ENCODE measurements at places on chromosomes 12 and 14. TPM values are rescaled to one million over a fixed set of nuclear protein-coding genes. Genes with fewer than 3 reads are reported as not detected.

DNA sequence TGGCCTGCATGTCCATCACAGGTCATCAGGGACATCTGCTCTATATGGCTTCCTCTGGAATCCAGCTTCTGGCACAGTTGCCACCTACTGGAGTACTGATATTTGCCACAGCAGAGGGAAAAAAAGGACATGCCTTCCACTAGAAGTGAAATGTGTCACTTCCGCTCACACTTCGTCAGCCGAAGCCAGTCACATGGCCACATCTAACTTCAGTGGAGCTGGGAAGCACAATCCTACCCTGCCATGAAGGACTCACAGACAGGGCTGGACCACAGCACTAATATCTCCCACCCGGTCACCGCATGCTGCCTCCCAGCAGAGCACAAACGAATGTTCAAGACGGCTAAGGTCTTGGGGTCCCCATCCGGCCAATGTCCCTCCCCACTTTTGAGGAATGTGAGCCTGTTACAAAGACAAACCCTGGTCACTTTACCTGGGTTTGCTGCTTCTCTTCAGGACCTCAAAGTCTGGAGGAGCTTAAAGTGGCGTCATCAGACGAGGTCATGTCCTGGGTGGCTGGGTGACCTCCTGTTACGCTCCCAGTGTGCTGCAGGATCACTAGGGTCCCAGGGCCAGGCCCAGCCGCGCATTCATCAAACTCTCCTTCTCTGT, 98.6 kb downstream of the GCH1 start:
- no peak for DNase-seq

GRCh38 chr12:103503546-103504480, 8.0 kb upstream of the C12orf42 start:
- DNase-seq: no peak

Gene ESR2
- total RNA-seq: 0.16 TPM

Gene TPPP2
- total RNA-seq: not detected

Gene ITPR2
- total RNA-seq: 5.8 TPM

Data from myocyte (in vitro differentiated cells).